GM04504 (cell line): ENCODE measurements at places on chromosomes 3 and 15.

GRCh38 chr3:117054556-117054955 is 345.0 kb downstream of the TUSC7 start:
- no peak for DNase-seq

DNA sequence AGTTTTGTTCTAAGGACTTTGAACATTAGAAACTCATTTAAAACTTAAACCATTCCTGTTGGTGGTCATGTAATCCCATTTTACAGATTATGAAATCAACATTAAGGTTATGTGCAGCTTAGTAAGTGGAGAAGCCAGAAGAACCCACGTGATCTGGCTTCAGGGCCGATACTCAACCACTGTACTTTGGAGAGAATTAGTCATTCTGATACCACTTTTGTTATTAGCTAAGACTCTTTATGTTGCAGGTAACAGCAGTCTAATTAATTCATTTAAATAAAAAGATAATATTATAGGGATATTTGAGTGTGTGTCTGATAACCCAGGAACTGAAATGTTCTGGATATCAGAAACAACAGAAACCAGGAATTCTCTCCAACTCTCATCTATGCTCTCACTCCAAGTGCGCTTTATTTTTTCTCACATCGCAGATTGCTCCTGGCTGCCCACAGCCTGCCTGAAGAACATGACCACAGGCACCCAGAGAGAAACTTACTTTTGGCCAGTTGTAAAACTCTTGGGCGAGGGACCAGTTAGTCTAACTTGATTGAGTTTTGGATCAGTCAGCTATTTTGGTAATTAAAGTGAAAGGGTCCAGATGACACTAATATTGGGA is 25.2 kb downstream of the UBE2E1 start:
- no peak for DNase-seq

DNA sequence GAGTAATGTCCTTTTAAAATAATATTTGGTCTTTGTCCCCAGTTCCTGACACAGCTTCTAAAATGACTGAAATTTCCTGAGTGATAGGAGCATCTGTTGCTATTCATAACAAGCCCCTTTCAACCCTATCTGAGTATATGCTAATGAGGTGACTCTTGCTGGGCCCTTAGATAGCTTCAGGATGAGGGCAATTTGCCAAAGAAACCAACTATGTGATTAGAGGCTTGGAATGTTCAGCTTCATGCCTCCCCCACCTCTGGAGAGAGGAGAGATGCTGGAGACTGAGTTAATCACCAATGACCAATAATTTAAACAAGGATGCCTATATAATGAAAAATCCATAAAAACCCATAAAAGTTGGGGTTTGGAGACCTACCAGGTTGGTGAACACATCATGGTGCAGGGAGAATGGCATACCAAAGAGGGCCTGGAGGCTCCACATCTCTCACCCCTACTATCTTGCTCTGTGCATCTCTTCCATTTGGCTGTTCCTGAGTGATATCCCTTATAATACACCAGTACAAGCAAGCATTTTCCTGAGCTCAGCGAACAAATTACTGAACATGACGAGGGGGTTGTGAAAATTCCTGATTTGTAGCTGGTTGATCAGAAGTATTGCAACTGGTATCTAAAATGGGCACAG is 189.2 kb downstream of the ECT2 start:
- no peak for DNase-seq

- no peak for DNase-seq
Observed at GRCh38 chr3:135740211-135740610, 225.3 kb upstream of the PPP2R3A start.

GRCh38 chr3:72004749-72005292 is 219.9 kb upstream of the PROK2 start:
- no peak for DNase-seq

DNA sequence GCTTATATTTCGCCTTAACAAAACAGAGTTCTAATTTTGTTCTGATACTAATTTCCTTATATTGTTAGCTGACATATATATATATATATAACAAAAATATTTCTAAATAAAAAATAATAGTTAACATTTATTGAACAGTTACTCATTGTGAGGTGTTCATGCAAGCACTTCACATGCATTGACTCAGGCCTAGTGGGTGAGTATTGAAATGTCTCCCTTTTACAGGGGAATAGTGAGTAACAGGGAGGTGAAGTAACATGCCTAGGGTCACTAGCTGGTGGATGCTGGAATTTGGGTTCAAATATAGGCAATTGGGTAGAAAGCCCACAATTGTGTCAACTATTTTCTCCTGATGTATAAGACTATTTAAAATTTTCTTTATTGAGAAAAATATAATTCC is 102.6 kb upstream of the ZPLD1 start:
- no peak for DNase-seq

DNA sequence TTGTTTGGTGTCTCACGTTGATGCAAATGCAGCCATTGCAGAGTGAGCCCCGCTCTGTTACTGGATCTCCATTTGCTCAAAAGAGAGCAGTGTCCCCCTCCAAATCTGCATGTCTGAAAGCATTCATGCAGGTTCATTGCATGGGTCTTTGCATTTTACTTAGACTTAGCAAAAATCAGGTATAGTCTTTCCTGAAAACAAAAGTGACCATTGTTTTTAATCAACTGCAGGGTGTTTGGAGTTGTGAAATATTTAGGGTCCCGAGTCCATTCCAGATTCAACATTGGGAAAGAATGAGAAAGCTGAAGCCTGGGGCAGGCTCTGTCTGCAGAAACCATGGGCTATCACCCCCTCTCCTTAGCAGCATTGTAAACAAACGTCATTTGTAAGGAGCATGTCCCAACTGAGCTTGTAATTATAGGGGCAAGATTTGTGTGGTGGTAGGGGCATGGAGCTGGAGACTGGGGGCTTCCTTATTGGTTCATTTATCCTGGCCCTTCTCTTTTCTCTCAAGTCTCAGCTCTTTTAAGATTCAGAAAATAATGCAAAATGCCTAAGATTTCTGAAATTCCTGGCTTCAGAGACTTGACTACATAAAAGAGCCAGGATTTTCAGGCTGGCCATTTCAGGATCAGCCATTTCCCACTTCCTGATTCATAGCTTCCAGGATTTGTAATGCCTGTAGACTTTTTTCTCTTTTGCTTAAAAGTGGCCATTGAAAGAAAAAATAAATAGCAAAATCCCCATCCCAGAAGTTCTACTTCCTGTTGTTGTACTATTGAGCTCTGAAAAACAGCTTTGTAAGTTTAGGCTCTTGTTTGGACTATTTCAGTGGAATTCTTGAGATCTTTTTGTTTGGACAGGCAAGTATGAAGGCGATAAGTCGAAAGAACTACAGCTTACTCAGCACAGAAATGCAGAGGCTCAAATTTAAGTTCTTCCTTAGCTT is 23.0 kb downstream of the IGF1R start:
- no peak for DNase-seq

- no peak for DNase-seq
Observed at GRCh38 chr15:76168237-76168984, 108.6 kb downstream of the TMEM266 start.

DNA sequence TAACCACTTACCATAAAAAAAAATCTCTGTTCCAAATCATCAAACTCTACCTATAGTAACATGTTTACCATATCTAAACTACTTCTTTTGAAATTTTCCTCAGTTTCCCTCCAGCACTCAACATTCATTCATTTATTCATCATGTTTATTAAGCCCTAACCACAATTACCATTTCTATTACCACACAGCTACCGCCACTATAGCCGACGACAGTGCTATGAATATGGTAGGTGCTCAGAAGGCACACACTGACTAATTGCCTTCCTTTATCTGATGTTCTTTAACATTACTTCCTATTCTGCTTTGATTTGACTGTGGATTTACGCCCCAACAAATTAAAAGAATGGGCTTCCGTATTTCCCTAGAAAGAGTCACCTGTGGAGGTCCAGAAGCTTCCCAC is 43.9 kb downstream of the GUCA1C start:
- no peak for DNase-seq

GRCh38 chr15:68614286-68615035 is 35.7 kb downstream of the CORO2B start:
- DNase-seq = no peak

DNA sequence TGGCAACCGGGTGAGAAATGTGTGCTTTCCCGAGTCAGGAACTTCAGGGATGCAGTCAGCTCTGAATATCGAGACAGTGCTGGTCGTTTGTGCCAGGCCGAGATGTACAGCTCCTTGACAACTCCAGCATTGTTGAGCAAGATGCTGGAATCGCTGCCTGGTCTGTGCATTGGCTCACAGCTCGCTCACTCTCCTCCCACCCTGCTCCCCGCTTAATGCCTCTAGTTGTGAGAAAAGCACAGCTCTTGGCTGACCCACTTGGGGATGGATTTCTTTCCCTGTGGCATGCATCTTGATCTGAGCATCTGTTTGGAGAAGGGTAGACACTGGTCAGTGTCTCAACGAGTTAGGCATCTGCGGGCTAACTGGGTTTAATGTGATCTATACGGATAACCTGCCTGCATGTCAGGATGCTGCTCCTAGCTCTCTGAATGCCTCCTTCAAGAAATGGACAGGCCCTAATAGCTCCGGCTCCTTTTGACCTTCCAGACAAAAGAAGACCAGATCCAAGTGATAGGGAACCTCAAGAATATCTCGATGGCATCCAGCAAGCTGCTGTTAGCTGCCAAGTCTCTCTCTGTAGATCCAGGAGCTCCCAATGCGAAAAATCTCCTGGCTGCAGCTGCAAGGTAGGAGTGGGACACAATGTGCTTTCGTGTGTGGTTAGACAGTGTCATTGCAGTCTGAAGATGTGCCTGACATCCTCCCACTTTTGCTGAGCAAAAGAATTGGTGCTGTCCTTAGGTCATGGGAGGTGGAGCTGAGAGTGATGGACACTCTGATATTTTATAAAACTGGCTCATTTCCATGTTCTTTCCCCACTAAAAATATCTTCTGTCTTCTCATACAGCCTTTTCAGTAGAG is 302.2 kb upstream of the TPM1 start:
- DNase-seq = no peak

- DNase-seq = no peak
Observed at GRCh38 chr3:74643636-74644035, 29.2 kb upstream of the CNTN3 start.

DNA sequence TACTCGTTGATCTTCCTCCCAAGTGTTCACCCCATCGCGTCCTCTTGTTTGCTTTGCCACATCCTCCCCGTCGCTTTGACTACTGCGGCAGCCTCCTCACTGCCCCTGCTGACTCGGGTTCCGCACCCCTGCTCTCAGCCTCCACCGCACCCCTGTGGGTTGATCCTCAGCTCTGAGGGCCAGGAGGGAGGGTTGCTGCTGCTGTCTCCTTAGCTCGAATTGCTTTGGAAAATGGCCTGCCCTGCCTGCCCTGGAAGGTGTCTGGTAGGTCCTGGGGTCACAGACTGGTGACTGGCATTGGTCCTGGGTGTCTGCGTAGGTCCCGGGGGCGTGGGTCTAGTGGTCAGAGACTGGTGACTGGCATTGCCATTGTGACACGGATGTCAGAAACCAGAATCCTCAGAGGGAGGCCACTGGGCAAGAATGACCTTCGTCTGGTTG is 9.4 kb downstream of the MUC4 start:
- no peak for DNase-seq

- DNase-seq = no peak
Observed at GRCh38 chr15:71612397-71612722, 198.0 kb upstream of the NR2E3 start.

DNA sequence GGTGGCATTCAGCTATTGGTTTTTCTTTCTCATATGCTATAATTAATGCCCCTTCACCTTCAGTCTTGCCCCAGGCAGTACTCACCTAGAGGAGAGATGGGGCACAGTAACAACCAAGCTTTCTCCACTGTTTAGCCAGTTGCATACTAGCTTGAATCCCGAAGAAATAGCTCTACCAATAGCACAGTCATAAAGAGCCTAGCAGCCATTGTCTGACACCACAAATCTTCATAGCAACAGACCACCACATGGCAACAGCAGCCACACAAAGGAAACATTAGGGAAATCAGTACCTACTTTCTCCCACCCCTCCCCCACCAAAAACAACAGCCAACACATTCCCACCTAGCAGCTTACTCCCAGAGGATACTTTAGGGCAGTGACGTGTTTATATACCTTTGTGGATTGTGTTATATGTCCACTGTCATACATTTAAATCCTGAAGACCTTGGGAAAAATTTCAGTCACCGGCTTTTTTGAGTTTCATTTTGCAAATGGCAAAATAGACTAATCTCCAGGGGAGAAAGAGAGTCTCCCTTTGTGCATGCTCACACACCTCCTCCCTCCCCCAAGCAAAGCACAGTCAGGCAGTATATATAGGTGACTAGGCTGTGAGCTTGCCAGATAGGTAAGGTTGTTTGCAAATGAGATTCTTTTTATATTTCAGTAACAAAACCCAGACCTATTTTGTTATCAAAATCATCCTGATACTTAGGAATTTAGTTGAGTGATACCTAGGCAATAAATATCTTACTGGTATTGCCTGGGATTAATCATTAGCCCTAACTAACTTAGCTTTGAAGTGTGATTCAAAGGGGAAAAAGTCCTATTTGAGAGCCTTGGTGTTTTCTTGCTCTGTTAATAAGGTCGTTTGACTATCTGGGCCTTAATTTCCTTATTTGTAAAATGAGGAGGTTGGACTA is 140.6 kb downstream of the RBPMS2 start:
- DNase-seq = no peak

DNA sequence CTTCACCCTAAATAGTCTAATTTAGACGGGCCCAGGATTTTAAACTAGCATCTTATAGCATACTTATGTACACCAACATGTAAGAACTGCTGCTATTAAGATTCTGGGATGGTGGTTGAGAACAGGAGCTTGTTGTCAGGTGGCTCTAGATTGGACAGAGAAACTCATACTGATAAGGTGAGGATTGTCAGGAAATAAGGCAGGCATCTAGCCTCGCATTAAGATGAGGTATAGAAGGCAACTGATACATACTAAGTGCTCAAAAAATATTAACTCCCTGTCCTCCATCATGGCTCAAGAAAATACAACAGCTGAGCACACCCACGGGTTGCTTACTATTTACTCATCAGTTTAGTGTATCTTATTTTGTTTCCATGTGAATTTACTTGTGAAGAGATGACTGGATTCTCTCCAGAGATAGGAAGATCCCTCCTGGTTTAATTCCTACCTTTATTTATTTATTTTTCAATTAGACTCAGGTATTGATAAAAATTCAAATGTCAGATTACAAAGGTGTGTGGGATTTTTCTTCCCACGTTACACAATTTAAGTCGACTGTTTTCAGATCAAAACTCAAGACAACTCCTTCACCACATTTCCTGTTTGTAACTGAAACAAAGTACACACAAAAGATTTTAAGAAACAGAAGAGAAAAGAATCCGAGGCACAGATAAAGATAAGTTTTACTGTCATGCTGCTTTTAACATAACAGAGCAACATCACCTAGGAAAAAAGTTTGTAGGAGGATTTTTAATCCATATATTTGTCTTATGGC is at the start of gene TRAT1:
TRAT1 (plus strand) TSS at position 664 of the 775 bp plus-strand sequence. CDS start 142 bp downstream, outside the sequence.
- no peak for DNase-seq

- DNase-seq = no peak
Observed at GRCh38 chr3:65642883-65643282, 395.8 kb downstream of the MAGI1 start.

GRCh38 chr3:23619705-23620637 is 185.8 kb upstream of the UBE2E1 start:
- no peak for DNase-seq

GRCh38 chr15:67955252-67955651 is 98.9 kb upstream of the PIAS1 start:
- DNase-seq = no peak

- DNase-seq = no peak
Observed at GRCh38 chr15:74787251-74788041, 5.6 kb downstream of the CSK start.

- no peak for DNase-seq
Observed at GRCh38 chr15:63236272-63236671, 41.1 kb upstream of the APH1B start.

- DNase-seq = no peak
Observed at GRCh38 chr3:157662171-157662570, 159.0 kb upstream of the VEPH1 start.
